ENCODE measurements at places on chromosomes 12 and 14.

DNA sequence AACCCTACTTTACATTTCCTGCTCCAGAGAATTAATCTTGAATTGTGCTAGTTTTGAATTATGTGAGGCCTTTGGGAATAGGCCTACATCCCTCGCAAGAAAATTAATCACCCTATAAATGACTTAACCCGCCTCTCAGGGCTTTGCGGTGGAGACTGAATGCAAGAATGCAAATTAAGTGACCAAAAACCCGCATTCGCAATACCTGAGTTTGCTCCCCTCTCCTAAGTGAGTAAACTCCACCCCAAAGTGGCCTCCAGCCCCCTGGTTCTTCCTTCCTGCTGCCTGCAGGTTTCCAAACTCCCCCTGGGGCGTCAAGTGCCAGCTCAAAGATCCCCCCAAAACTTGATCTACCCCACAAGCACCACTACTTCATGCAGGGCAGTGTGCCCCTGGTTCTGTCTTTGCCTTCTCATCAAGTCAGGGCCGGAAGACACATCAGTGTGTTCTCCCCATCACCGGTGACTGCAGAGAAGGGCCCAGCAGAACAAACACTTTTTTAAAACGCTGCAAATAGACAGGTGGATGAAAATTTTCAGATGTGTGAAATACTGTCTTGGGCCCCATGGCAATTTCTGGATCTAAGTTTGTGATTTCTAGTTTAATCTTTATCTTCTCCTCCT is 644.7 kb downstream of the VRK1 start:
- DNase-seq, result no peak

DNA sequence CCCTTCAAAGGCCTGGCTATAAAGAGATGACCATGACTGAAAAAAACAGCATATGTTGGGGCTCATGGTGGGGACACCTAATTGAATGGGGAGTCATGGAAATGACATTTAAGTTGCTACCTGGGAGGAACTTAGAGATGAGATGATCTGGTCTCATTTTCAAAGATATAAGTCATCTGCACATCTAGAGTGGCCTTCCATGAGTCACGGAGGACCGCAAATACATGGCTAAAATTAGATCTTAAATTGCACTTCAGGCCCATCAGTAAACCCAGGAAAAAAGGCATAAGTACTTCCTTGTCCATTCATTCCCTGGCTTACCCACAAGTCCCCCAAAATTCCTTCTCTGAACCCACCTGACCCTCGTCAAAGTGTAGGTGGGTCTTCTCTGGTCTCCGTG is 53.4 kb downstream of the SPTB start:
- DNase-seq, result no peak

DNA sequence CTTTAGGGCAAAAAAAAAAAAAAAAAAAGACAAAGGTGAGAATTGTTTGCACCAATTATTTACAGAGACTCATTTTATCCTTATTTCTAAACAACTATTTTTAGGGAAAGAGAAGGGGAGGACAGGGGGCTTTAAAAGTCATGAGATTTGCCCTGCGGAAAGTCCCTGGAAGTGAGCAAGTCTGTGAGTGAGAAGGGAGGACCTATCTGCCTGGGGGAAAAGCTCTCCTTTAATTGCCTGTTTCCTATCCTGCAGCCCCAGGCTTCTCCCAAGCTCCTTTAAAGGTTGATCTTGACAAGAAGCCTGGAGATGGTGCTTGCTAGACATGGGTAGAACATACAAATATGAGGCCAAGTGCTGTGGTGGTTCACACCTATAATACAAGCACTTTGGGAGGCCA is 8.3 kb upstream of the CHST11 start:
- DNase-seq, result no peak

DNA sequence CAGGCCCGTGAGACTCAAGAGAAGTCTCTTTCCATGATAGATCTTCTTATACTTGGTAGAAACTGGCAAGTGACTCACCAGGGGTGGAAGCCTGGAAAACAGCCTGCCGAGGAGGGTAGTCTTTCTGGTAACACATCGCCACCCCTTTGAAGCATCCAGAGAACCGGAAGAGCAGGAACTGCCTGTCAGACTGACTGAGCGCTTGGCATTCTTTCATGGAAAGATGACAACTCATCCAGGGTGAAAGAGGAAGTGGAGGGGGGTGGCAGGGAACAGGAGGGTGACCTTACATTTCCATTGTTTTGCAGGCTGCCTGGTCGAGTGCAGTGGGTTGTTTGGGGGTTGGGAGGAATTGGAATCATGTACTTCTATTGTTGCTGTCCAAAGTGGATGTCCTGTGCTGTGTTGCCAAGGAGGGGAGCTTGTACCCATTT is 34.5 kb downstream of the PRKCH start:
- no peak for DNase-seq

GRCh38 chr12:6352193-6353173 is 10.6 kb upstream of the TNFRSF1A start:
- DNase-seq, result no peak

- DNase-seq, result no peak
These were observed 19.5 kb upstream of the GAS2L3 start for GRCh38 chr12:100553936-100554335.

- DNase-seq, result no peak
These were observed 24.9 kb upstream of the RHOJ start for GRCh38 chr14:63179383-63179782.

DNA sequence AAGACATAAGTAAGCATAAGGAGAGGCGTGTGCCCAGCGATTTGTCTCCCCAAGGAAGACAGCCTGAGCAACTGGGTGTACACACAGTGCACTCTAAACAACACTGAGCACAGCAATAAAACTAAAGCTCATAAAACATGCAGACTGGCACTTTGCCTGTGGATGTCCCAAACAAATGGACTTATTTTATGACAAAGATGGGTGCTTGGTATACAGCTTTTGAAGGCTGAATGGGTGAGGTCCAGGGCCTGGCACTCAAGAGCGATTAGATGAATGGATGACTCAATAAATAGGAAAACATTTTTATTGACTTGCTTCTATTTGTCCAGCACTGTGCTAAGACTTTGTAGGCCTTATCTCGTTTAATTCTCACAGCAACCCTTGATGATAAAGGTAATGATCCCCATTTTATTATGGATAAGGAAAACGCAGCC is 28.5 kb downstream of the LGMN start:
- DNase-seq, result no peak

GRCh38 chr14:80446356-80446755 is 235.1 kb upstream of the DIO2 start:
- DNase-seq, result no peak

- no peak for DNase-seq
These were observed 16.9 kb downstream of the SLC48A1 start for GRCh38 chr12:47789712-47790489.

- no peak for DNase-seq
These were observed 26.2 kb upstream of the GPATCH2L start for GRCh38 chr14:76125511-76125910.

- peak; percentile 40 for DNase-seq
These were observed 314.6 kb downstream of the BCL11B start for GRCh38 chr14:98957211-98958047.

DNA sequence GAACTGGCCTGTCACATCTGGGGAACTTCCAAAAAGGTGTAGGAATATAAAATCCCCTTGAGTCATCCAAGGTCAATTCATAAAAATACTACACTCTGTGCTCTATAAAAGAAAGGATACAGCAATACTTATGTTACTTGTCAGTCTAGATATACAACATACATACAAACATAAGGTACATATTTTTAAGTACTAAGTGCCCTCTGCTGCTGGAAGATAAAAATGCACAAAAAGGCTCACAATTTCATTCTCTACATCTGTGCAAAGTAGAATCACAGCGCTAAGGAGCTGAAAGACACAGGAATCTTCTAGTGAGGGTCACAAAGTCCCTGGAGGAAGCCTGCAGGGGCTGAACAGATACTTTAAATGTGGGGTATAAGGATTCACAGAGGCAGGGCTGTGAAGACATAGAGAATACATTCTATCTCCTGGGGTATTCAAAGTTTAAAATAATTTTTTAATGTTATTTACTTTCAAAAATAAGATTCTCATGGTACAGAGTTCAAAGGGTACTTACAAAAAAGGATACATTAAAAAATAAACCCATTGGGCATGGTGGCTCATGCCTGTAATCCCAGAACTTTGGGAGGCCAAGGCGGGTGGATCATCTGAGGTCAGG is 10.2 kb upstream of the GOLGA5 start:
- peak; percentile 52 for DNase-seq

- no peak for DNase-seq
These were observed 6.5 kb upstream of the PRDM4 start for GRCh38 chr12:107767466-107767865.

- no peak for DNase-seq
These were observed 21.8 kb downstream of the PLXNC1 start for GRCh38 chr12:94169966-94170689.

GRCh38 chr14:100271247-100271939 is 32.4 kb downstream of the YY1 start:
- no peak for DNase-seq

DNA sequence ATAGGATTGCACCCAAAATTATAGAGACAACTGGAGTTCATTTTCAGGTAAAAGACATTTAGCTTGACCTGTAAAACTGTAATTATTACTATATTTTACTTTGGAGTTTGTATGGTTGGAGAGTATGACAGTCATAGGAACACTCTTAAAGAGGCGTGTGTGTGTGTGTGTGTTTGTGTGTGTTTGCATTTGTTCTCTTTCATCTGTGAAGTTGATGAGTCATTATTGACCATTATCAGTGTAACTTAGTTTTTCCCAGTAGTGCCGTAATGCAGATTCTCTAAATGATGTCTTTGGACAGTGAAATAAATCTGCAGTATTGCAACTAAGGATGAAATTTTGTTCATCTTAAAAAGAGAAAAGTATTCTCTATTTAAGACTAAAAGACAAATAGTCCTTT is 13.0 kb downstream of the WASHC4 start:
- no peak for DNase-seq

- no peak for DNase-seq
These were observed 32.8 kb upstream of the KLHL42 start for GRCh38 chr12:27747111-27747820.

DNA sequence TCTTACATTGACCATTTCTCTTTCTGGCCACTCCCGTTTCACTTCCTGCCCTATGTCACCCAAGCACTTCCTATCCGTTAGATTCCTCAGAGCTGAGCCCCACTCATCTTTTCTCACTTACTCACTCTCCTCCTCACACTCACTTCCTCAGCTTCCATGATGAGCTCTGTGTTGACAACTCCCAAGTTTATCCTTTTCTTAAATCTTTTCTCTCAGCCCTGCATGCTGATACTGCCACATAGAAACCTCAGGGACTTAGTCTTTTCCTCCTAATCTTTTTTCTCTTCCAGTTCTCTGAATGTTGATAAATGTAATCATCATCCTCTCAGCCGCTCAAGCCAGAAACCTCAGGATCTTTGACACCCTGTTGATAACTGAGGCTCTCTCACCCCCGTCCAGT is 99.6 kb downstream of the ANO6 start:
- DNase-seq, result no peak

- no peak for DNase-seq
These were observed 3.4 kb upstream of the ABCB9 start for GRCh38 chr12:122969676-122970075.
